C1 segment of cervical spinal cord (tissue), 14 donors: ENCODE measurements at places on chromosomes 4 and X.

- DNase-seq, result no peak
These were observed 37.1 kb upstream of the ADH1C start for GRCh38 chr4:99389606-99390005.

DNA sequence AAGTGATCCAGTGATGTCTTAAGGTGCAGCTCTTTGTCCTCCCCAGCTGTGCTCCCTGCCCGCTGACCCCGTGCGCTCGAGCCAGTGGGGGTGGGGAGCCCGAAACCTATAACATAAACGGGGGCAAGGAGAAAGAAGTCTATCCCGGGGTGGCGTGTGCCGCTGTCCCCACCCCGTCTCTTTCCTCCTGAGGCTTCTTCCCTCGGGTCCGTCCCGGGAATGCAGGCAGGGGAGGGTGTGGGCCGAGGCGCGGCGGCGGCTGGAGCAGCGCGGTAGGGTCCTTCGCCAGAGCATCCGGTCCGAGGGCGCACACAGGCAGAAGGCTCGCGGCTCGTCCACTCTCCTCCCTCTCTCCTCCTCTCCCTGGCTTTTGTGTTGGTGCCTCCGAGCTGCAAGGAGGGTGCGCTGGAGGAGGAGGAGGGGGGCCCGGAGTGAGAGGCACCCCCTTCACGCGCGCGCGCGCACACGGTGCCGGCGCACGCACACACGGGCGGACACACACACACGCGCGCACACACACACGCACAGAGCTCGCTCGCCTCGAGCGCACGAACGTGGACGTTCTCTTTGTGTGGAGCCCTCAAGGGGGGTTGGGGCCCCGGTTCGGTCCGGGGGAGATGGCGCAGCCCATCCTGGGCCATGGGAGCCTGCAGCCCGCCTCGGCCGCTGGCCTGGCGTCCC, at the start of gene RAB33A:
Gene RAB33A, plus strand, starts transcription at position 517 of the 681 bp plus-strand sequence. Its CDS starts 101 bp downstream, at position 618.
- DNase-seq, result peak; percentile 58

- DNase-seq, result no peak
These were observed 557 bp downstream of the PIGG start for GRCh38 chr4:499567-499966.

DNA sequence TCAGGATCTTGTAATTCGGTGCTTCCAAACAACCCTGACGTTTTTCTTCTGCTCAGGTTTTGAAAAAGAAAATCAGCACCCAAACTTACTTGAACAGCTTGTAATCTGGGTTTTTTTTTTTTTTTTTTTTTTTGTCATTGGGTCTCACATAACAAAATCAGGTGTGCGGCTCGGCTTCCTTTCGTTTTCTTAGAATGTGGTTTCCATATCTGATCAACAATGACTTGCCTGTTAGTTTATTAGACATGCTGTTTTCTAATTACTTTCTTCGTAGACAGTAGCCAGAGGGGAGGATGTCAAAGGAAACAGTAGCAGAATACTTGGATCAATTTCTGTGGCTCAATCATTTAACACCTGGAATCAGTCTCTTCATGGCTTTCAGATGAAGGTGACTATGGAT, 890 bp upstream of the FREM3 start:
- DNase-seq, result no peak

DNA sequence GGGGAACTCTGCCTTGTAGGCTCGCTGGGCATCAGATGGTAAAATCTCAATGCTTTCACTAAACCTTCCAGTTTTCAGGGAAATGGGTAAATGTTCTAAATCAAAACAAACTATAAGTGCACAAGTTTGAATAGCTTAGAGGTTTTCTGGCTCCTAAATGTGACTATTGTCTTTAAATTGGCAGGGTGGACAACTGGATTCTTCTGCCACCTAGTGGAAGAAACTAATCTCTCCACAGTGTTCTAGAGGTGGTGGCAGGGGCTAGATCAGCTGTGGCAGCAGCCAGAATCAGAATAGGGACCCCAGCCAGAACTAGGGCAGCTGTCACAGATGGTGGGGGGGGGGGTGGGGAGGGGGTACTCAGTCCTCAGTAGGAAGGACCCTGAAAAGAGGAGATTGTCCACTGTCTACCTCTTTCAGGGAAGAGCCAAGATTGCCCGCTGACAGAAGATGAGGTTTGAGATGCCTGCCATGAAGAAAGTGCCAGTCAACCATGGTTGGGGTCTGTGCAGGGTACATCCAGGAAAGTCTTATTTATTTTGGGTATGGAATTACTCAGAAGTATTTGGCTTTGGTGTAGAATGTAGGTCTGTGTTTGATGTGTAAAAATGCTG, 201.4 kb downstream of the CCNG2 start:
- no peak for DNase-seq

- peak; percentile 40 for DNase-seq
These were observed 24.1 kb downstream of the FGFRL1 start for GRCh38 chr4:1035510-1035909.

- no peak for DNase-seq
These were observed 190.2 kb downstream of the ANTXR2 start for GRCh38 chr4:79882806-79883205.

- DNase-seq, result no peak
These were observed 42.9 kb downstream of the FRAS1 start for GRCh38 chr4:78100060-78100459.

DNA sequence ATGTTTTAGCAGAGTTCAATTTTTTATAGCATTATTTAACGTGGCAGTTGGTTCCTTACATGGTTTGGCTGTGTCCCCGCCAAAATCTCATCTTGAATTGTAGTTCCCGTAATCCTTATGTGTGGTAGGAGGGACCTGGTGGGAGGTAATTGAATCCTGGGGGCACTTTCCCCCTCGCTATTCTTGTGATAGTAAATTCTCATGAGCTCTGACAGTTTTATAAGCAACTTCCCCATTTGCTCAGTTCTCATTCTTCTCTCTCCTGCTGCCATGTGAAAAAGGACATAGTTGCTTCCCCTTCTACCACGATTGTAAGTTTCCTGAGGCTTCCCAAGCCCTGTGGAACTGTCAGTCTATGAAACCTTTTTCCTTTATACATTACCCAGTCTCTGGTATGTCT, 329.5 kb downstream of the GRIA2 start:
- no peak for DNase-seq

DNA sequence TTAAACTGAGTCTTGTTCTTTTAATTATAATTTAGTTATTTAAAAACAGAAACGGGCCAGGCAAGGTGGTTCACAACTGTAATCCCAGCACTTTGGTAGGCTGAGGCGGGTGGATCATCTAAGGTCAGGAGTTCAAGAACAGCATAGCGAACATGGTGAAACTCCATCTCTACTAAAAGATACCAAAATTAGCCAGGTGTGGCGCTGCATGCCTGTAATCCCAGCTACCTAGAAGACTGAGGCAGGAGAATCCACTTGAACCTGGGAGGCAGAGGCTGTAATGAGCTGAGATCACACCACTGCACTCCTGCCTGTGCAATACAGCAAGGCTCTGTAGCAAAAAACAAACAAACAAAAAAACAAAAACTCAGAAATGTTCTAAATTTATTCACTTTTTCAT, 852.9 kb downstream of the TECRL start:
- DNase-seq, result no peak

DNA sequence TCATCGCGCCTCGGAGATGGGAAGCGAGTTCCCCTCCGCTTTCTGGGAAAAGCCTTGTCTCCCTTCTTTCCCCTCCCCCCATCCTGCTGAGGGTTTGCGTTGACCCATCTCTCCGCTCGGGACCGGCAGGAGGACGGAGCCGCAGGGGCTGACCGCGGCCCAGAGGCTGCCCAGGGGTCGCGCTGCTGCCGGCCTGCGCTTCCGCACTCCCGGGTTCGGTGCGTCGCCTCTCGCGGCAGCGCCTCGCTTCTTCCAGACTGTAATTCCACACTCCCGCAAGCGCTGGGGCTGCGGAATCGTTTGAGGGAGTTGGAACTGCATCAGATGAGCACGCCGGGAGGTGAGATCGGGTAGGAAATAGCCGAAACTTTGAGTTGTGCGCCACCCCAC, 88.3 kb downstream of the BCOR start:
- DNase-seq, result no peak

DNA sequence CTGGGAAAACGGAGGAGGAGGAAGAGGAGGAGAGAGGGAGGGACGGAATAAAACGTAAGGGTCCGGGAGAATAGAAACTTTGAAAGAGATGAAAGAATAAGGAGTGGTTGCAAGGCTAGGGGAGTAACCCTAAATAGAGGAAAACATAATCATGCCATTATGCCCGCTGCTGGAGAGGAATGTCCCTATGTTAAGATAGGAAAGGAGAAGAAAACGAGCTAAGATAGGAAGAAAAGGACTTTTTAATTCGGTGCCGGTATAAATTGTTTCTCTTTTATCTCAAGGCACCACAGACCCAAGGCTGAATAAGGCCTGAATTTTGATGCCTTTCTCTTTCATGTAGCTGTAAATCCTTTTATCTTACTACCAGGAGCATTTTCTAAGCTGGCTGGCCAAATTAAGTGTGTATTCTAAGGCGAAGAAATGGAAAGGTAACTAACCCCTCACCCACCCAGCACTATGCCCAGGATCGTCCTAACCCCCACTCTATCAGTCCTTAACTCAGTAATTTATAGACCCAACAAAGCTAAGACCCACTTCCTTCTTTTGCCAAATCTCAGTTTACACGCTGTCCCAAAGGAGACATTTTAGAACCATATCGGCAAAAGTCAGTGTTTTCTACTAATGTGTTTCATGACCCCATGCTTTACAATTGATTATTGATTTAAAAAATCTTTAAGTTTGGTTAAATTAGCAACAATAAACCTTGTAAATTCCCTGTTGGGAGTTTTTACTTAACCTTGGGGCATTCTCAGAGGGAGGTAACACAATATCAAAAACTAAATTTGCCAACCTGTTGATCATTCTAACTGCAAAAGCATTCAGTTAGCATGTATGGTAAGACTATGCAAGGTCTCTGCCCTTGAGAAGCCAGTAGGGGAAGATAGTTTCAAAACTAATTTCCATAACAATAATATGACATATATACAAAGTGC, 1.1 kb upstream of the CUL4B start:
- peak; percentile 24 for DNase-seq

DNA sequence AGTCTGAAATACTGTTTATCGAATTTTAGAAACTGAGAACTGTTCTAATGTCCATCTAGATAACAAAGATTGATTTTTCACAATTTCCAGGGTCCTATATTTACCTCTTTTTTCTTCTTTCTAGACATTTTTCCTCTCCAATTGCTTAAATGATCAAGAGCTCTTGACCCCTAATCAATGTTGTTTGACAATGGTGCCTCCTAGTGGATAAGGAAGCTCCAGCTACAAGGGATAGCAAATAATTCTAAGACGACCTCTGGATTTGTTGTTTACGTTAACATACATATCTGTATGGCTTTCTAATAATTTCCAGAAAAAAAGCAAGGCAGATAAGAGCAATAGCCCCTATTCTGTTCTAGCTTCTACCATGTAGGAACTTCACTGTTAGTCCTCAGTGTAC, 35.8 kb downstream of the GPR82 start:
- no peak for DNase-seq

DNA sequence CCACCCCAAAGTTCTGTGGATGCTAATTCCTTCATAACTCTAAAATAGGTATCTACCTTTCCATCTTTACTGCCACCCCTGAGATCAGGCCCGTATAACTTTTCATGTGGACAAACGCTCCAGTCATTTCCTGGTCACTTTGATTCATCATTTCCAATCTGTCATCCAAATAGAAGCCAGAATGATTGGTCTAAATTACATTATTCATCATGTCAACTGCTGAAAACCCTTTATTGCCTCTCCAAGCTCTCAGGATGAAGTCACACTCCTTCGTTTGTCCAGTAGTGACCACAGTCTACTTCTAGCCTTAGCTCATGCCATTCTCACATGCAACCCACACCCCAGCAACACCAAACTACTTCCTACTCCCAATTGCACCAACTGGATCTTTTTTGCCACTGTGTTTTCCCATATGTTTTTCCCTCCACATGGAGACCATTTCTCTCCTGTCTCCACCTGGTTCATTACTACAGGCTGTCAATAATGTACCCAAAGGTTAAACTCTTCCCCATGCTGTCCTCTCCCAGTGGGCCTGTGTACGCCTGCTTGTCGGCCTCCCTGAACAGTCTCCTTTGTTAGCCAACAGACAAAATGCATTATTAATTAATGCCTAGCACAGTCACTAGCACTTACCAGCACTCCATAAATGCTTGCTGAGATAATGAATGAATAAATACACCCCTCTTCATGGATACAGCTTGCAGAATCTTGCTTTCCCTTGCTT, 382.6 kb upstream of the NOCT start:
- DNase-seq, result no peak

GRCh38 chrX:114798907-114799306, 215.0 kb downstream of the HTR2C start:
- DNase-seq, result no peak

- no peak for DNase-seq
These were observed 25.0 kb downstream of the GPR174 start for GRCh38 chrX:79169484-79169883.

GRCh38 chrX:123927845-123928244, 33.7 kb upstream of the STAG2 start:
- DNase-seq, result no peak

DNA sequence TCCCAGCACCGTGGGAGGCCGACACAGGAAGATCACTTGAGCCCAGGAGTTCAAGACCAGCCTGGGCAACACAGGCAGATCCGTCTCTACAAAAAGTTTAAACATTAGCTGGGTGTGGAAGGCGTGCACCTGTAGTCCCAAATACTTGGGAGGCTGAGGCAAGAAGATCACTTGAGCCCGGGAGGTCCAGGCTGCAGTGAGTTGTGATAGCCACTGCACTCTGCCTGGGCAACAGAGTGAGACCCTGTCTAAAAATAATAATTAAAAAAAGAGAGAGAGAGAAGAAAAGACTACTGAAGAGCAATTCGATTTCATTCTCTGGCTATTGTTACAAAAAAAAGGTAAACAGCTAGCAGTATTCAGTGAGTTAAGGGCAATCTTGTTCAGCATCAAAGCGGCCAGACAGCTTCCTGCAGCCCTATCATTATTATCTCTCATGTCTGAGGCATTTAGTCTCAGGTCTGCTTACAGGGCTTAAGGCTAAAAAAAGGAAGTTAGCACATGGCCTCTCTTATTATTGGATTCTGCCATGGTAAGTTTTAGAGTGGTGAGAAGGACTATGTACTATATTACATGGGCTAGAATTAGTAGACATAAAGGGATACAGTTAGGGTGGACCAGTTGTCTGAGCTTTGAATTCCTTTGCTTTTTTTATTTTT, 37.9 kb downstream of the ARHGEF6 start:
- no peak for DNase-seq

DNA sequence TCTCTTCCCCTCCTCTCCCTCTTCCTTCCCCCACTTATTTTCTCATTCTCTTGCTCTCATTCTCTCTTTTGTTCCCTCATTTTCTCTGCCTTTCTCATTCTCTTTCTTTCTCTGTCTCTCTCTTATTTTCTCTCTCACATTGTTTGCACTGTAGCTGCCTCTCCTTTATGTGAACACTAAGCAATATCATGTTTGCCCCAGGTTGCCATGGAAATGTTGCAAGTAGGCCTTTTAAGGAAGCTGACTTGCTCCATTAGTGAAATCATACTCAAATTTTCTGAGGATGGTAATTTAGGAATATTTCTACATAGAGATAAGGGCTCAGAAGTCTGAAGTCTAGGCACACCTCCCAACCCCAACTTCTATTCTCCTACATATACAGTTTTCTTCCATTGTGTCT, 130.1 kb downstream of the EDA start:
- DNase-seq, result no peak
